Activated naive CD8-positive, alpha-beta T cell treated with anti-CD3 and anti-CD28 coated beads for 36 hours (primary cell): ENCODE measurements at places on chromosomes 3 and 15. TPM values are rescaled to one million over a fixed set of nuclear protein-coding genes. Genes with fewer than 3 reads are reported as not detected.

DNA sequence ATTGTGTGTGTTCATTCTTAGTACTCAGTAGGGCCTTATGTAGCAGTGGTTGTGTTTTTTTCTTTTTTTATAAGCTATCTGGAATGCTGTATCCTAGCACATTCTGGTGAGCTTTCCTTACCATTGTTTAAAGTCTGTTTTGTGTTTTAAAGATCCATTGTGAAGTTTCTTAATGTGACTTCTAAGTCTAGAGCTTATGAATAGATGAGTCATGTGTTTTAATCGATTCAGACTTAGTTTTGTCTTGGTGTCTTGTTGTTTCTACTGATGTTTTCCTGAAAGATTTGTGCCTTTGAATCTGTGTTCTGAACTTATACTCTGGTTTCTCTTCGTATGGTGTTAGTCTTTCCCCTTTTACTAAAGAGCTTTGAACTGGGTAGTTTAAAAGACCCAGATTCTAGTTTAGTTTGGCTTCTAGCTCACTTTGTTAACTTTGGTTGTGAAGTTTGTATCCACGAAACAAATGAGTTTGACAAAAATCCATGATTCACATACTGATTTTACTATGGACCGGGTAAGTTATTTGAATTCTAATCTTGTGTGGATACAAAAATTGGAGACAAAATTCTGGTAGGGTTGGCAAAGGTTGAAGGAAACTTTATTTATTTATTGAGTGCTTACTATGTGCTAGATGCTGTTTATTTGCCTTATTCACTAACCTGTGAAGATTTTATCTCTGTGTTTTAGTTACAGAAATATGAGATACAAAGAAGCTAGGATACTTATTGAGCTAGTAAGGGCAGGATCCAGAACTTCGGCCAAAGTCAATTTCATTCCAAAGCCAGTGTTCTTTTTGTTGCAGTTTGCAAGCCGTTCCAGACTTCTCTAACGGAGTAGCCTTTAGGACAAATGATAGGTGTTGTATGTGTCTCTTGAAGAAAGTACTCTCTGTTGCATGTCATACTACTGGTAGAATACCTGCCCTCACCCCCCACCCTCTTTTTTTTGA, 24.8 kb downstream of the AKAP13 start:
- no peak for DNase-seq

DNA sequence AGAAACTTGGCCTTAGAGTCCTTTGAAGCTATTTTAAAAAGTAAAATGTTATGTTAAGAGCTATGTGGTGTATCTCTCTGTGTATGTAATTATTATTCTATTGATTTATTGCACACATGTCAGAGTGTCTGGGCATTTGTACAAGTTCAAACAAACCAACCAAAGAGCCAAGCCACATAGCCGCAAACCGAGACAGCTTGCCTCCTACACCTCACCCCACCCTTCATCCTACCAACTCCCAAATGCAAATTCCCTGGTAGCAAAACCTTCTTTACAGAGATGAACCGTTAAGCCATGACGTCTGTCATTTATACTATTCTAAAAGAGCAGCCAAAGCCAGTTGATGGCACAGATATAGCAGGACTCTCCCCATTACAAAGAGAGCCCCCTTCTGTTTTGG, 332.3 kb downstream of the ERC2 start:
- DNase-seq, result no peak

DNA sequence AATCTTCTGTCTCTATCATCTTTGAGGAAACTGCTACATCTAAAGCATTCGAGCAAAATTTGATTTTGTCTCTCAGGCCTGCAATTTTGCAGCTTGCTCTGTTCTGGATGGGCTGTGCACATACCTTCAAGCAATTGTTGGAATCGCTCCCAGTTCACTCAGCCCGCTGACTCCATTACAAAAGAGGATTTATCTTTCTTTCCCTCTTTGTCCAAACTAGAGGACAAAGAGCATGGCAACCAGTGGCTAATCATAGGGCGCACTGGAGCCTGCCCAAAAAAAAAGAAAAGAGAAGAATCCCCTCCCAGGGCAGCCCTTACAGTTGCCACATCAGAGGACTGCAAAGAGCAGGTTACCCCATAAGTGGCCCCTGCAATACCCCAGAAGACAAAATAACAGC, 49.0 kb upstream of the DUT start:
- DNase-seq, result no peak

DNA sequence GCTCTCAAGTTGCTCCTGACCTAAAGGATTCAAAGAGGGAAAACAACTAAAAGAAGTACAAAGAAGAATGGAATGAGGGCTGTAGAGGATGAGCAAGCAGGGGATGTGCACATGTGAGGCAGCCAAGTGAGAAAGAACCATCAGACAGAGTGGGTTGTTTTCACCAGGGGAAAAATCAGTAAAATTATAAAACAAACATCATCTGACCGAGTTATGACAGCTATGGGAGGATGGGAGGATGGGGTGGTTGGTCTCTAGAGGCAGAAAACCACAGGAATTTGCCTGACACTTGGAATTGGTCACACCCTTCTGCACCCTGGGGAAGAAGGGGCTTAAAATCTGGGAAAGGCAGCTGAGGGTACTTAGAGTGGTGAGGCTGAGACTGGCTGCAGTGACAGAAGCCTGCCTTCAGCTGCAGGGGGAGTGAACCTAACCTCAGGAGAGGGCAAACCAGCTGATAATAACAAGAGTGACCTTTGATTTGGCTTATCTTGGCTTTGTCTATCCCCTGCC, 10.1 kb downstream of the ARHGAP31 start:
- DNase-seq, result no peak

DNA sequence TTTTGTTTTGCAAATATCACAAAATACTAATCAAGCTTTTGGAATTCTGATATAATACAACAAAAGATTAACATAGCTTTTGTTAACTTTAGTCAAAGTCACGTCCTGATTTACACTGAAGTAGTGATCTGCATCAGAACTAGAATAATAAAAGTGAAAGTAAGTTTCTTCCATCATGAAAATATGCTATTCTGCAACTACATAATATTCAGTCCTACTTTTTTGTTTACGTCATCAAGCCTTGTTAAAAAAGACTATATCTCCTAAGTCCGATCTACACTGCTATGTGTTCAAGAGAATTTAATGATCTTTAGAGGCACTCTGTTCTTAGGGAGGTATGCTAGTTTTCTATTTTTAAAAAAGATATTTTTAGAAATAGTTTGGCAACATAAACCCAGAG, 330.1 kb downstream of the ARPP21 start:
- no peak for DNase-seq

GRCh38 chr15:63476229-63476632, 28.2 kb upstream of the USP3 start:
- DNase-seq, result no peak

- DNase-seq, result no peak
These were observed 55.5 kb upstream of the FSTL1 start for GRCh38 chr3:120506076-120506827.

GRCh38 chr3:148254402-148254801, 443.3 kb upstream of the AGTR1 start:
- DNase-seq, result no peak

The ALDH1A2 gene
- 0.35 TPM for total RNA-seq

The GUCA1C gene
- not detected for total RNA-seq
